ENCODE measurements at places on chromosomes 11 and 22.

DNA sequence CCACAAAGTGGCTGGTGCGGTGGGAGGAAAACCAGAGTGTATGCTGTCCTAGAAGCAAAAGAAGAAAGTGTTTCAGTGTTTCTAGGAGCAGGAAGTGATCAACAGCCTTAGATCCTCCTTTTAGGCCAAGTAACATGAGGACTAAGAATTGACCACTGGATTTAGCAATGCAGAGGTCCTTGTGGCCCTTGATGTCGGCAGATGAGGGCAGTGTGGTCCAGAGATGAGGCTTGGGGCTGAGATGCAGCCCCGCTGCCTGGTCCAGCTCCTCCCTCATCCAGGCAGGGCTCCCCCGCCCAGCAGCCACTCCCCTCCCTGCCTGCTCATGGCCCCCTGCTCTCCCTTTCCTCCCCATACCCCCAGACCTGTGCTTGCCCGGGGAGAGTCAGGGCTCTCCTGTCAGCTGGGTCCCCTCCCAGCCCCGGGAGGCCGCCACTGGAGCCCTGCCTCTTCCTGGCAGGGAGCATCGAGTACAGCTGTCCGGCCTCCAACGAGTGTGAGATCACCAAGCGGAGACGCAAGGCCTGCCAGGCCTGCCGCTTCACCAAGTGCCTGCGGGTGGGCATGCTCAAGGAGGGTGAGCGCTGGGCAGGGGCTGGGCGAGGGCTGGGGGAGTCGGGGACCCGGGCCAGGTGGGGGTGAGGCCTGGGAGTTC is 3.7 kb downstream of the TRMT112 start:
- no peak for DNase-seq

DNA sequence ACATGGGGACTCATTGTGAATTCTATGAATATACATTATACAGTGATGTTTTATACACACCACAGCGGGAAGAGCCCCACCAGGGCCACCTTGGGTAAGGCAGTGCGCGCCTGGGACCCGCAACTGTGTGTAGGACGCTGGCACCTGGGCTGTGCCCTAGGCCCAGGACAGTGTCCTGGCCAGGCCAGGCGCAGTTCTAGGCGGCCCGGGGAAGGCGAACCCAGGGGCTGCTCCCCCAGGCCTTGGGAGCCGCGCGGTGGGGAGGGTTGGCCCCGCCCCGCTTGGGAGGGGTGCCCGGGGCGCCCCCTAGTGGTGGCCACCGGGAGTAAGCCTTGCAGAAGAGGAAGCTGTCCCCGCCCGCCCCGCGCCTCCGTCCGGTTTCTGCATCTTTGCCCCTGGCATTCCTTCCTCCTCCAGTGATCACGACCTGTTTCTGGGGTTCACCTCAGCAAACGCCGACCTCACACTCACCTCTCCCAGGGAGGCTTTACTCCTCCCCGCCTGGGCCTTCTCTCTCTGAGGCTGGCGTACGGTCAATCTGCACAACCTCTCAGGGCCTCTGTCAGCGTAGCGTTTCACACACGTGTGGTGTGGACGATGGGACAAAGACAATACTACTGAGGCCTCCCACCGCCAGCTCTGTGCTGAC is 9.5 kb upstream of the EHD1 start:
- peak; percentile 11 for DNase-seq

- DNase-seq, result no peak
Observed at GRCh38 chr22:24440270-24440717, 12.9 kb downstream of the ADORA2A start.

DNA sequence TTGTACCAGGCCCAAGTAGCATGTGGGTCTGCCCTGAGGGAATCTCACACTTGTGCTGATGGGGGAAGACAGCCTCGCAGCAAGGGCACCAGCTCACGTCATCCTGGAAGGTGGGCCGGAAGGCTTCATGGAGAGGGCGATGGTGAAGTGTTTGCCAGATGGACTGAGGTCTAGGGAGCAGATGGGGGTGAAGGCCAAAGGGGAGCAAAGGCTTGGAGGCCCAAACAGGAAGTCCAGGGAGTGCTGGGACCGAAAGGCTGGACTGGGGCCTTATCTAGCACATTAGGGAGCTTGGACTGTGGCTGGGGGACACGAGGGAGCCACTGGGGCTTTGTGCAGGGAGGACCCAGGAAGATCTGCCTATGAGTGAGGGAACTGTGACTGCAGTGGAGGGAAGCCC is 1.2 kb upstream of the TNFRSF13C start:
- DNase-seq, result no peak

DNA sequence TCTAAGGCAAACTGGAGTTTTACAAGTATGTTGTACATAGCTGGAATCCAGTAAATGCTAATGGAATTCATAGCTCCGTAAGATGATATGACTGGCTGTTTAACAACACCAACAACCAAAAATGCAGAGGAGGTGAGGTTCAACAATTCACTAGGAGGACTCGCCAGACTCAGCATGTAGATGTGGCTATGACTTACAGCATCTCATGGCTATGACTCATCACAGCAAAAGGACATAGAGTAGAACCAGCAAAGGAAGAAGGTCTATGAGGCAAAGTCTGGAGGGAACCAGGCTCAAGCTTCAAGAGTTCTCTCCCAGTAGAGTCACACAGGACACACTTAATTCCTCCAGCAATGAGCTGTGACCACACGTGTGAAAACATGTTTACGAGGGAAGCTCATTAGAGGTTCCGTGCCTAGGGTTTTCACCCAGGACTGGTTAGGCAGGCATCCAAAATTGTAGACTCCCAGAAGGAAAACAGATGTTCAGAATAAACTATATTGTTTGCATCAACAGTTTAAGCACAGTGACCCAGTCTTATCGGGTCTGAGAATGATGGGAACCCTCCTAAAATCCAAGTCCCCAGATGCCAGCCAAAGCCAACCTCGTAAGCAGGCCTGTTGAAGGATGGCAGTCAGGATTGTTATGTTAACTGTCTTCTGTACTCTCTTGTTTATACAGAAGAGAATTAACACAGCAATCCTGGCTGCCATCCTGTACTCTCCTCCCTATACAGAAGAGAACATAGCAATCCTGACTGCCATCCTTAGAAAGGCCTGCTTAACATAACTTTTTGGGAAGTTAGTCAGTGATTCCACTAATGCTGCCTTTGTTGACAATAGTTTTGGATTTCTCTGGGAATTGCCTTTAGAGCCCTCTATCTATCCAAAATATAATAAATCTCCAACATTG is 116.6 kb downstream of the LARGE1 start:
- DNase-seq, result peak; percentile 78

DNA sequence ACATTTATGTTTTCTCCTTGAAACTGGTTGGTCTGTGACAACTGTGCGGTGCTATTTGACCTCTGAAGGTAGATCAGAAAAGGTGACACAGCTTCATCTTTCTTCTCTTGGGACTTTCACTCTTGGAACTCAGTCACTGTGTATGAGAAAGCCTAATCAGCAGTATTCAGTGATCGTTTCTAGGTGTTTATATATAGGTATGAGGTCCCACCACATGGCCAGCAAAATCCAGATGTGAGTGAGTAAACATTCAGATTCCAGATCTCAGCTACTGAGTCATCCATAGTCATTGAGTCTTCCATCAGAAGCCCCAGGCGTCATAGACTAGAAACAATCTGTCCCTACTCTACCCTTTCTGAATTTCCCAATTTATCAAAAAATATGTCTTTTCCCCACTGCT is 117.3 kb upstream of the CTSC start:
- DNase-seq, result no peak

- no peak for DNase-seq
Observed at GRCh38 chr11:71146846-71147245, 105.5 kb downstream of the SHANK2 start.

DNA sequence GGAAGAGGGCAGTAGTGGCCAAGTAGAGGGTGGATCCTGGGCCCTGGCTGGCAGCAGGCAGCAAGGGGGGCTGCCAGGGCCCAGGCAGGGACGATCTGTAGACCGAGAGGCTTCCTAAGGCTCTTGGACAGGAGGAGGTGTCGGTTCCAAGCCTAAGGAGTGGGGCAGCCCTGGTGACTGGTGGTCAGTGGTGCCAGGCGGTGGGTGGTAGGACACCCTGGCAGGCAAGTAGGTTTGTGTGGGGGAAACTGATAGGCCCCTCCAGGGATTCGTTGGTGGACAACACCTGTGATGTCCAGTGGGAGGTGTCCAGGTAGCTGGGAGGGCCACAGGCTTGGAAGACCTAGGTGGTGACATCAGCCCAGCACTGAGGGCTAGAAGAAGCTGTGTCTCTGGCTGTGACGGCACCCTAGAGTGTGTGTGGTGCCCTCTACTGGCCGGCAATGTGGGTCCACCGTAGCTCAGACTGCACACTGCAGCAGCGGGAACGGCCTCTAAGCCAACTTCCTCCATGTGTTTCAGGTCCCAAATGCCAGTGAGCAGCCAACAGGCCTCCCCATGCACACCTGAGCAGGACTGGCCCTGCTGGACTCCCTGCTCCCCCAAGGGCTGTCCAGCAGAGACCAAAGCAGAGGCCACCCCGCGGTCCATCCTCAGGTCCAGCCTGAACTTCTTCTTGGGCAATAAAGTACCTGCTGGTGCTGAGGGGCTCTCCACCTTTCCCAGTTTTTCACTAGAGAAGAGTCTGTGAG is 9.4 kb upstream of the SAMM50 start:
- peak; percentile 62 for DNase-seq

DNA sequence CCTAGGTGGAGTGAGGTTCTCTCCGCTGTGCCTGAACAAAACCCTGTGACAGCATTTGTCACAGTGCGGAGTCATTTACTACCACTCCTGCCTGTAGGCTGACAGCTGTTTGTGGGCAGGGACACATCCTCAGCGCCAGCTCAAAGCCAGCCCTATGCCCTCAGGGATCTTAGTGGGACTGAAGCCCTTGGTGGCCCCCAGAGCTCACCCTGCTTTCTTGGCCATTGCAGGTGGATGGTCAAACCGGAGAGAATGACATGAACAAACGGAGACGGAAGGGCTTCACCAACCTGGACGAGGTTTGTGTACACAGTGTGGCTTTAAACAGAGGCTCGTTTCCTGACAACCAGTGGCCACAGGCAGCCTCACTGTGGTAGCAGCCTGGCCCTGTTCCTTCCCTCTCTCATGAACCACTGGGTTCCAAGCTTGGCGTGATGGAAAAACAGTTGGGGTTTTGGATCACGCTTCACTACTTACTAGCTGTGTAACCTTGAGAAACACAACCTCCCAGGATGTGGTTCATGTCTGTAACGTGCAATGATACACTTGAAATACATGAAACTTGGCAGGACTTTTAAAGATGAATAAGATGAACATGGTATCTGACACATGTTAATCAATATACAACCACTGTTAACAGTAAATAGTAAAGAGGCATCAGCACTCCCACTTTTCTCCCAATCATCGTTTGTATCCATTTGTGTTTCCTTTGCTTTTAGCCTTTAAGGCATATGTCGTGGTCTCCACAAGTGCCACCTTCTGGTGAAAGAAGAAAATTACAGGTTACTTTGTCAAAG is 125.8 kb downstream of the MICAL2 start:
- peak; percentile 81 for DNase-seq

GRCh38 chr11:83725269-83725560 is 439.0 kb upstream of the CCDC90B start:
- no peak for DNase-seq

- DNase-seq, result no peak
Observed at GRCh38 chr11:122632181-122632824, 23.2 kb upstream of the UBASH3B start.

DNA sequence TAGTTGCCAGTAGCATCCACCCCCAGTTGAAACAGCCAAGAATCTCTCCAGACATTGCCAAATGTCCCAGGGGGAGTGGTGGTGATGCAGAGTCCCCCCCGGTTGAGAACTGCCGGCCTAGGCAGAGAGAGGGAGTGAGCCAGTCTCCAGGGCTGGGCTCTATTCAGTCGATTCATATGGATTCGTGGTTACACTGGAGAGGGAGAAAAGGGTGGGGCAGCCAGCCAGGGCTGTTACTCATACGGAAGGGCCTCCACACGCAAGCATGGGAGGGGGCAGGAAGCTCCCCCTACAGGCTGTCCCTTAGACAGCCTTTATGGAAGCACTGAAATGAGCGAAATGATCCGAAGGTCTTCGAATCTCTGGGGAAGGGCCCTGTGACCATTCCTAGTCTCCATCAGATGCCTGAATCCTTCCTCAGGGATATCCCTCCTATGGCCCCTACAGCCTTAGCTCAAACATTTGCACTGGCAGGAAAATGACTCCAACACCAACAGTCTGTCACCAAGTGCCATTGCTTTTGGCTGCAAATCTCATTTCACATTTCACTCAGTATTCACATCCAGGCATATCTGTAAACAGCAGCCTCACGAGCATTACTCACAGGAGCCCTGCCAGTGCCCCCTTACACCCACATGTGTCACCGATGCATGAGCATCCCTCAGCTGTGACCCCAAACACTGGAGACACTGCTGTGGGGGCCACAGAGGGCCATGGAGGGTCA is 18.4 kb upstream of the TLCD5 start:
- no peak for DNase-seq

GRCh38 chr11:83191986-83192385 is 1.5 kb upstream of the ANKRD42 start:
- DNase-seq, result no peak

GRCh38 chr11:98965358-98965757 is 55.4 kb upstream of the CNTN5 start:
- no peak for DNase-seq

- no peak for DNase-seq
Observed at GRCh38 chr22:26828311-26828710, 170.9 kb downstream of the MIAT start.

DNA sequence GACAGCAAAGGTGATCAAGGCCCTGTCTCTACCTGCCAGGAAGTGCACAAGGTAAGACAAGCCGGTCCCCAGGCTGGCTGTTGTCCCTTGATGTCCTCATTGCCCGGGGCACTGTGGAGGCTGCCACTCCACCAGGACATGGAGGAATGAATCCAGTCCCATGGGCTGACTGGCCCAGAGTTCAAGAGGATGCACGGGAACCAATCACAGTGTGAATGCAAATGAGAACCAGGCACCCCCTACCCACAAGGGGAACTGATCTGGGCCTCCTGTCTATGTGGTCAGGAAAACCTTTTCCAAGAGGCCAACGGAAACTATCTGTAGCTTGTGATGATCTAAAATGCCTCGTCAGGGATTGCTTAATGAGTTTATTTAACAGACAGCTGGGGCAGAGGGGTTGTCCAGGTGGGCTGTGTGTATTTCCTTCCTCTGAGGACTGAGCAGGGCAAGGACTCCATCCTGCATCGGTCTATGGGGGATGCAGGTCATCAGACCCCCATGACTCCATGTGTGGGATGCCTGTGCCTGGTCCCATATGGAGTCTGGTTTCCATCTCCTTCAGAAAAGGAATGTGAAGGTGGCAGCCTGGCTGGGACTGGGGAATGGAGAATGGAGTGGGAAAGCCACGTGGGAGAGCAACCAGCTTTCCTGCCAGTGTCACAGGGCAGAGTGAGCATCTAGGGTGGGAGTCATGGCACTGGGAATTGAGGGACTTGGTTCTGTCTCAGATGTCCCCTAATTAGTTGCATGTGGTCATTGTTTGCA is 60.5 kb downstream of the CD82 start:
- DNase-seq, result no peak

Data from NCI-H1694 (cell line).